ENCODE measurements at places on chromosomes 16 and 17.

- peak; percentile 70 for DNase-seq
Measured at GRCh38 chr17:66716236-66717026, 118.5 kb upstream of the CACNG5 start.

GRCh38 chr16:67015313-67015731, 13.6 kb upstream of the CBFB start:
- no peak for DNase-seq

DNA sequence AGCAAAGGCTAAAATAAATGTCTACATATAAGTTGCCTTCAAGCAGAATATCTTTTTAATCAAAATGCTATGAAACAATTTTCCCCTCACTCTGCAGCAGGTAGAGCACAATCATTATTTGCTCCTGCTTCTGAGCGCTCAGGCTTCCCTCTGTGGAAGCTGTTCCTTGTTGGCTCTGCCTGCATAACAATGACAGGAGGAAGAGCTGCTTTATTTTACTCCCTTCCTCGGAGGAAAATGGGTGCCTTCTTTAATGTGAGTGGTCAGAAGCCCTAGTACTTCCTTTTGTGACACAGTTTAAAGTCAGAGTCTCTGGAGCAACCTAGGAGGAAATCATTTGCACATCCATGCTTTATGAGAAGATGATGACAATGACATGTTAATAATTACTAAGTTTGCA, 492.1 kb downstream of the CDH8 start:
- peak; percentile 49 for DNase-seq

GRCh38 chr17:17650959-17651358, 30.3 kb upstream of the RAI1 start:
- DNase-seq: no peak

GRCh38 chr17:62735044-62735651, 73.0 kb downstream of the MARCHF10 start:
- no peak for DNase-seq

GRCh38 chr16:11681976-11682654, 13.9 kb downstream of the SNN start:
- no peak for DNase-seq

GRCh38 chr16:65316808-65317207, 194.9 kb upstream of the CDH11 start:
- DNase-seq: no peak

- DNase-seq: no peak
Measured at GRCh38 chr16:1101133-1101532, 5.1 kb upstream of the C1QTNF8 start.

DNA sequence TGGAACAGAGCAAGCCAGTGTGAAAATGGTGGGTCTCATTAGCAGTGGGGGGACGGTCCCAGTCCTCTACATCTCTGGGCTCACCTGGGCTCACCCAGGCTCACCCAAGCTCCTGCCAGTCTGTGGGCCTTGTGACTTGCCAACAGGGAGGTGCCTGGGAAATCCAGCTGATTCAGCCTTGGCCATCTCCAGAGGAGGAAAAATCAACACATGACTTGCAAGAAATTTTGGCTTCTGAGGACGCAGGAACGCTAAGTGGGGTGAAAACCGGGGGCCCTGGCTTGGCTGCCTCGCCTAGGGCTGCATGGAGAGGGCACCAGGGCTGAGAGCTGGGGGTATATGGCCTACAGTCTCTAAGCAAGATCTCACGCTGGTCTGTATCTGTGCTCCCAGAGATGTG, 47.7 kb downstream of the VAC14 start:
- no peak for DNase-seq

DNA sequence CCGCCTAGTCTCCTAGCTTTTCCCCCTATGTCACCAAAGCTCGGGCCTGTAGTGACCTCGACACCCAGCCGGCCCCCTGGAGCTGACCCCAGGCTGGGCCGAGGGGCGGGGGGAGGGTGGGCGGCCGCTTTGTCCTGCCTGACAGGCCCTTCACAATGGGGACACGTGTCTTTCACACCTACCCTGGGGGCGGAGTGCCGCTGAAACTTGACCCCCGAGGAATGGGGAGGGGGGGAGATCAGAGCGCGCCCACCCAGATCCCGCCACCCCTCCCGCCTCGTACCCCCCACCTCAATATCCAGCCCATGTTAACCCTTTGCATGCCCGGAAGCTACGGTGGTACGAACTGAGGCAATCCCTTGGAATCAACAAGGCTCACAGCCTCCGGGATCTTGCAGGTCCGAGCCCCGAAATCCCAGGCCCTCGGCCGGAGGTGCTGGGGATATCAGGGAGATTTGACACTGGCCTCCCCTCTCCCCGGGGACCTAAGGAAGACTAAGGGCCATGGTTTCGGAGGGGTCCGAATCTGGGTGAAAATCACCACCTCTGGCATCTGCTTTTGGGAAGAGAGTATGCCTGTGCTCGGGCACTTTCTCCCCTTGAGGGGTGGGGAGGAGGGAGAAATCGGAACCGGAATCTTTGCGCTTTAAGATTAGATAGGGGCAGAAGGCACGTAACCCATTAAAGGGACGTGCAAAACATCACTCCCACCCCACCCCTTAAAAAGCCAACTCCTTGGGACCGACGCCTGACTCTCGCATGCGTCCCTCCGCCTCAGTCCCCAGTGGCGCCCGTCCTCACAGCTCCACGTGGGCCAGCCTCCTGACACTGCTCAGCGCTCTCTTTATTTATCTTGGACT, 2.6 kb downstream of the NOG start:
- peak; percentile 74 for DNase-seq

GRCh38 chr17:78598013-78598471, 20.8 kb upstream of the DNAH17 start:
- no peak for DNase-seq

DNA sequence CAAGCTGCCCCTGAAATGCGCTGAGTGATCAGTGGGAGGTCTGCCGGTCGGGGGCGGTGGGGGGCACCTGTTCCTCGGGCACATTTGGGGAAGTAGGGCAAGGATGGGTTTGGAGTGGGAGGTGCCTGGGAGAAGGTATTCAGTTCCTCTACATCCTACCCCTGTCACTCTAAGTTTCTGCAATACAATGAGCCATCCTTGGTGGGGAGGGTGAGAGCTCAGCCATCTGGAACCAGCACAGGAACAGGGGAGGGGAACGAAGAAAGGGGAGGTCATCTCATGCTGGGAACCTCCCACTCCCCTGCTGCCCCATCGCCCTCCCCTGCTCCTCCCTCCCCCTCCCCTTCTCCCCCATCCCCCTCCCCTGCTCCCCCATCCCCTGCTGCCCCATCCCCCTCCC, 4.2 kb downstream of the DPH1 start:
- DNase-seq: no peak

- no peak for DNase-seq
Measured at GRCh38 chr16:80085606-80086005, 455.2 kb upstream of the DYNLRB2 start.

DNA sequence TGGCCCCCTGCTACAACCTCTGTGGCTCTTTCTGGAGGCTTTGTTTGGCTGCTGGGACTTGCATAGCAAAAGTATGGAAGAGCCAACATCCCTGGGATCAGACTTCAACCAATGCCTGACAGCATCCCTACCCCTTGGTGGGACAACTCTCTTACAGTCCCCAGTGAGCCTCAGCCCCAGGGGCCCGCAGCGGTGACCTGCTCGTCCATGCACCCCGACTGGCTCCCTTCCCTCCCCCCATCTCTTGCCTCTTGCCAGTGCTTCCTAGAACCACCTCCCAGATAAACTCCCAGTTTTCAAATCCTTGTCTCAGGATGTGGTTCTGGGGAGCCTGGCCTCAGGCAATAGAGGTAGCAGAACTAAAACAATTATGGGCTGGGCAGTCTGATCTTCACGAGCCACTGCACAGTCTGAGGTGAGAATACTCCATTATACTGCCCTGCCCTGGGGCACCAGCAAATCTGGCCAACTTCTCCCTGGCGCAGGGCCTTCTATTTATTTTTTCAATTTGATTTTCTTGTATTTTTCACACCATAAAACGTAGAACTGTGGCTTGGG, 86.6 kb upstream of the BRD7 start:
- DNase-seq: no peak

DNA sequence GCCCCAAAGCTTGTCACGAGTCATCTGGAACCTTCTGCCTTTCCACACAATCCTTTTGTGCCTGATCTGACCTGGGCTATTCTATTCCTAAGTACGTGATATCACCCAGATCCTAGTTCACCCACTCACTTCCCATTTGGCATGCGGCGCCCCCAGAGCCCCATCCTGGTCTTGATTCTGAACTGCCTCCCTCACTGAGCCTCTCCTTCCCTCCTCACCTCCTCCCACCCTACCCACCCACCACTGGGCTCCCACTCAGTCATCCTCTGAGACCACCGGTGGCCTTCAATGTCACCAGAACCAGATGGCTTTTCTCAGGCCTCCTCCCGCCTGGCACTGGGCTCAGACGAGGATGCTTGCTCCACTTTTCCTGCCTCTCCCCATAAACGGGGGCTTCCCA, 18.5 kb downstream of the WDR45B start:
- no peak for DNase-seq

- no peak for DNase-seq
Measured at GRCh38 chr16:88346680-88347505, 35.9 kb upstream of the ZNF469 start.

- no peak for DNase-seq
Measured at GRCh38 chr16:25083701-25084100, 27.8 kb upstream of the LCMT1 start.

- DNase-seq: no peak
Measured at GRCh38 chr17:13426991-13427390, 174.7 kb downstream of the HS3ST3A1 start.

DNA sequence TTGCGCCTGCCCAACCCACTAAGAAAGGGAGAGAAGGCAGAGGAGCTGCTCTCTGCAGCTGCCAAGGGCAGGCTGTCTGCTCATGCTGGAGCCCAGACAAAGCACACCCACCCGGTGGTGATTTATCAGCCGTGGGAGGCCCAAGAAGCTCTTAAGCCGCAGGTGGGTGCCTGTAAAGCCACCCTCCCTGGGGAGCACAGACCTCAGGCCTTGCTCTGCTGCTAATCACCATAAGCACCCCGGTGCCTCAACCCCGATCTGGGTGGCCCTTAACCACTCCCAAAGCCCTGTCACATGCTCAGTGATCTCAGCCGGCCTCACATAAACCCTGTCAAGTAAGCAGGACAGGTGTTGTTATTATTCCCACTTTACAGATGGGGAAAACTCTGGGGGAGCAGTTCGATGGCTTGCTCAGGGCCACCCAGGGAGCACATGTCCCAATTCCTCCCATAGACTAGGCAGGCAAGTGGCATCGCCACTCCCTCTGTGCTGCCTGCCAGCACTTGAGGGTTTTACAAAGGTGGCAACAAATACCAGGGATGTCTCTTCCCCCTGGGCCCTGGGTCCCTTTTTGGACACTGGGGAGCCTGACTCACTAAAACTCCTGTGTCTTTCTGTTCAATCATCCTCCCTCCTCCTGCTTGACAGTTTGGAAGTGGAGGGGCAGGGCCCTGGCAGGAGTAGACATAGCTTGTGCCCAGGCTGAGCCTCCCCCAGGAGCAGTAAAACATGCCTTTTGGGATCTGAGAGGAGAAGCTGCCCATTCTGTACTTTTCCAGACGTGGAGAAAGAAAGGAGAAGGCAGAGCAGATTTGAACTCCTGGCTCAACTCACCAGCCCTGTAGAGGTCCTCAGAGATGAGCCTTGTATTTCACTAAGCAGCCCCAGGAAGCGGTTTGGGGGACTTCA, 299.3 kb downstream of the SOX9 start:
- no peak for DNase-seq

DNA sequence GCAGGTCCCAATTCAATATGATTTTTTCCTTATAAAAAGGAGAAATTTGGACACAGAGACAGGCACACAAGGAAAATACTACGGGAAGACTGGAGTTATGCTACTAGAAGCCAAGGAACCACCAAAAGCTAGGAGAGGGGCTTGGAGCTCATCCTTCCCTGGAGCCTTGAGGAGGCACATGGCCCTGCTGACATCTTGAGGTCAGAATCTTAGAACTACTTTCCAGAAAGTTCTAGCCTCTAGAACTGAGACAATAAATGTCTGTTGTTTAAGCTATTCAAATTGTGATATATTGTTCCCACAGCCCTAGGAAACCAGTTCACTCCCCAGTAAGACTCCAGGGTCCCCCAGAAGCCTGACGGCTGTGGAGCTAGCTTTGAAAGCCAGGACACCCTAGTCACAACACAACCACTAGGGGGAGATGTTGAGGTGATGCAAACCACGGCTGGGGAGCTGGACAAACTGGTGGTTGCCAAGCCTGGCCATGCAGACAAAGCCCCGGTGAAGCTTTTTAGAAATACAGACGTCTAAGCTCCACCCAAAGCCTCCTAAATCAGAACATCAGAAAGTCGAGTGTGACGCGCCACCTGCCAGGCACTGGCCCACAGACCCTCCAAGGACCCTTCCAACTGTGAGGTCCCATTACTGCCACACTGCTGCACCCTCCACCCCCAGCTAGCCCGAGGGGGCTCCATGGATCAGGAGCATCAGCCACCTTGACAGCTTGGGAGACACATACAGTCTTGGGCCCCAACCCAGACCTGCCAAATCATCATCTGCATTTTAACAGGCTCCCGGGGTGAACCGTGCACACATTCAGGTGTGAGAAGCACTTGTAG, 106.4 kb downstream of the SLC39A11 start:
- DNase-seq: peak; percentile 93

GRCh38 chr17:6473128-6473767, 29.0 kb downstream of the PIMREG start:
- DNase-seq: peak; percentile 83

GRCh38 chr17:65662196-65662595, 100.7 kb upstream of the AXIN2 start:
- DNase-seq: no peak

DNA sequence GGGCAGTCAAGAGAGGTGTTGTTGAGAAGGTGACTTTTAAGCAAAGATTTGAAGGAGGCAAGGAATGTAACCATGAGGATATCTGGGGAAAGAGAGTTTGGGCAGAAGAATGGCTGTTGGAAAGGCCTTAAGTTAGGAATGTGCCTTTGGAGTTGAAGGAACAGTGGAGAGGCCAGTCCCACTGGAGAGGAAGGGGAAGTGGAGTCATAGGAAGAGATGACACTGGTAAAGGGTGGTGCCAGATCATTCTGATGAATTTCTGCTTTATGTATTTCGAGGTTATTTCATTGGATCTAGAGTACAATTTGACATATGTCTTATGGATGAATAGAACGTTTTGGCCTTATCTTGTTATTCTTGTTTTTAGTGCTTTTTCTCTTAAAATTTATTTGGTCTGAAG, 93.5 kb downstream of the WWP2 start:
- no peak for DNase-seq

GRCh38 chr16:55559933-55560516, 6.5 kb upstream of the CAPNS2 start:
- DNase-seq: no peak

DNA sequence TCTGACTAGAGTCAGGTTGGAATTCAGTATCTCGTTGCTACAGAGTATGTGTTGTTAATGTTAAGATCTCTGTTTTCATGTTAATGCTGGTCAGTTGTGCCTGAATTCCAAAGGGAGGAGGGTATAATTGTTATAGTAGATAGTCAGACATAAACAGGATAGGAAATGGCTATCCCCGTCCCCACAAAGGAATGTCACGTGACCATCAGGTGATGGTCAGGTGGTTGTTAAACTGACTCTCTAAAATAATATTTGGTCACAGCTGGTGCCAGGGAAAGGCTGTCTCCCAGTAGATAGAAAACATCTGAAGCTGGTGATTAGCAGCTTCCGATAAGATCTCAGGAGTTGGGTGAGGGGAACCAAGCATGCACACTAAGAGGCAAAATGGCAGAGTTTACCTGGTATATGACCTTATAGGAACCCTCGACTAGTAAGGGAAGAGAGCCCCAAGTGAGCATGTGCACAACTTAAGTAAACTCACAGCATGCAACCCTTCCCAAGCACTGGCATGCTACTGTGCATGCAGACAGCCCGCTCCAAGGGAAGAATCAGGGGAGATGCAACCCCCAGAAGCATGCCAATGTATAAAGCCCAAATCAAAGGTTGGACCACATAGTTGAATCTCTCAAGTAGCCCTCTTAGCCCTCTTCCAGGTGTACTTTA, 27.4 kb upstream of the SLC6A2 start:
- no peak for DNase-seq

All from GM23338 (cell line).